NCI-H345 (cell line): ENCODE measurements at places on chromosomes 4 and X.
A peak's percentile ranks its signal among the peaks of the same experiment; 100 is the strongest.

- no peak for DNase-seq
Measured at GRCh38 chr4:83071116-83071515, 36.1 kb downstream of the COPS4 start.

GRCh38 chr4:47704693-47705325, 133.1 kb downstream of the CORIN start:
- DNase-seq: peak; percentile 71

DNA sequence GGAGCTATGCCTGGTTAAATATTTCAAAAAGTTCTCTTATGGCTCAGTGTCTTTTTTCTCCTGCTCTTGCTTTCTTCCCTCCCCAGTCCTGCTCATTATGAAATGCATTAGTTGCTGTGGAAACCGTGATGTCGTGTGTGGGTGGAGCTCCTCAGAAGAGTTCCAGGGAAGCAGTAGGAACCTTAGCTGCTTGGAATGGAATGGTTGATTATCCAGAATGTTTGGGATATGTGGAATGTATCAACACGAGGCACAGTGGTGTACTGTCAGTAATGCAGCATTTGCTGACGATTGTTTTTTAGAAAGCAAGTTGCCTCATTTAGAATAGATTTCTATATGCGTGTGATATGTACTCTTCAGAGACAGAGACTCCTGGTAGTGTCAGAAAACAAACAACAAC, 333.2 kb downstream of the ARHGAP10 start:
- no peak for DNase-seq

DNA sequence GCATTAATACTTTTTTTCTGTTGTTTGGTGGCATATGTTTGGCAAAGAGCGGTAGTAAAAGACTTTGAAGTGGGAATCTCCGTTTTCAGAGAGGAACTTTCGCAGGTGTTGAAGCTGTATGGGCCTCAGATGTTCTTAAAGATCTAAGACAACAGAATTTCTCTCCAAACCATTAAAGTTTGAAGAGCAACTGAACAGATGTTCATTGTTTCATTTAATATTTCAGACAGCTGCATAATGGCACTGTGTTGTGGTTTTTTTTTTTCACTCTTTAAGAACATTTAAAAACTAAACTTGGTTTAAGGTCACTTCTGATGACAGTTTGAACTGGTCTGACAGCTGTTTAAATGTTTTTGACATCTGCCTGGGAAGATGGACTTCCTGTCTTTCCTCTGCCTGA, 882.7 kb upstream of the PCDH10 start:
- DNase-seq: no peak

GRCh38 chr4:139018971-139019758, 3.6 kb downstream of the NOCT start:
- DNase-seq: no peak

DNA sequence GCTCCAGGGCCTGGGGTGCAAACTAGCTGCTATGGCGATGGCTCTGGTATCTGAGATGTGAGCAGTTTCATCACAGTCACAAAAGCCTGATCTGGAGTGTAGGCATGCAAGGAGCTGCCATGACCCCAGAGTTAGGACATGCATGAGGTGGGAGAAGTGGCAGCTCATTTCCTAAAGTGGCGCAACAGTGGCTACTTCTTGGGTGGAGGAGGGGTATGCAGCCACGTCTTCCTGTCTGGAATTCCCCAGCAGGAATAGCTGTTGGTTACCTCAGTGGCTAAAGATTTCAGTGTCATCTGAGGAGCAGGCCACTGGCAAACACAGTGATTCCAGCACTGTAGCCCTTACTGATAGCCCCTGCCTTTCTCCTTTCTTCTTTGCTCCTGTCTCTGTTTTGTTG, 1382.5 kb downstream of the C4orf33 start:
- DNase-seq: no peak

- DNase-seq: no peak
Measured at GRCh38 chrX:46310815-46311497, 234.3 kb downstream of the ZNF674 start.

- no peak for DNase-seq
Measured at GRCh38 chr4:55014876-55015275, 110.5 kb downstream of the KDR start.

GRCh38 chr4:21226637-21227538, 526.6 kb downstream of the PACRGL start:
- DNase-seq: no peak

DNA sequence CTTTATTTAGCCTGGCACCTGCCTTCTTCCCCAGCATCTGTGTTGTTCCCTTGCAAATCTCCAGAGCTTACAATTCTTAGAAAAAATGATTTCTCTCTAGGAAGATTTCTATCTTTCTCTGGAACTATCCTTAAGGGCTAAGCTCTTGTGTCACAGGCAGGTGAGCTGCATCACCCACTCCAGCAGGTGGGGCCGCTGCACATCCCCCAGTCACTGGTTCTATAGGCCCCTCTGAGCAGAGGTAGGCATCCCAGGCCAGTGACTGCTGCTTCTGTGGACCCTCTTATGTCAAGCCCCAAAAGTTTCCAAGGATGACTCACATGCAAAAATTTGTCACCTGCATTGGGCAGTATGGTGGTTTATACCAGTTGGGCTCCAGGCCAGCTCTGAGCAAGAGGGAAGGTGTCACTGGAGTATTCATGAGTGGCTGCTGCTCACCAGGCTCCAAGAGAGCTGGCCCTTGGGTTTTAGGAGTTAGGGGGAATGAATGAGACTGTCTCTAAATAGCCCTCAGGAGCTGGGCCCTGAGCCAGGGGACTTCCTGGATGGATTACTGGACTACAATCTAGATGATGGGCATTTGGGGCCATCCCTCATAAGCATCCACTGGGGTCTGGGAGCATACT, 208.1 kb upstream of the EOLA2 start:
- DNase-seq: no peak

DNA sequence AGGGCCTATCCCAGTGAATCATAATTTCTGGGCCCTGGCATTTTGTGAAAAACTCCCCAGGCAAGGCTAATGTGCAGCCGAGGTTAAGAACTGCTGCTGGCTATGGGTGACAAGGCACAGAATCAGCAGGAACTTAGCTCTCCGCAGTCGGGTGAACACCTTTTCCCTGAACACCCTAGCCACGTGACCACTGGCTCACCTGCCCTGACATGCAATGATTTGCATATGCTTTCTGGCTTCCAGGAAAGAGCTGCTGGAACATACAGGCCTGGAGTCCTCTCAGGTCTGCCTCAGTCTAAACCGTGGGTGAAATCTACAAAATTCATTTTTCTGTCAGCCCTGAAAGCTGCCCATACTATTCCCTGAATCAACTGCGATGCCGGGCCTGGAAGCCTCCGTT, 56.6 kb downstream of the ZNF827 start:
- DNase-seq: peak; percentile 85

DNA sequence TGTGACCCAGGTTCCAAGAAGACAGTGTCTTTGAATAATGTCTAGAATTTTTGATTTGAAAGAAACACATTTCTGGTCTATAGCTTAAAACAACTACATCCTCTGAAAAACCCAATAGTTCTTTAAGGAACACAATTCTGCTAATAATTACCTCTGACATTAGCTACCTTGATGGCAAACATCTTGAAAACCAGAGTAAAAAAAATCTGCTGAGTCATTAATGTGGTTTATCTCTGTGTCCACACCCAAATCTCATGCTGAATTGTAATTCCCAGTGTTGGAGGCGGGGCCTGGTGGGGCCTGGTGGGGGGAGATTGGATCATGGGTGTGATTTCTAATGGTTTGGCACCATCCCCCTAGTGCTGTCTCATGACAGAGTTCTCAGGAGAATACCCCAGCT, 1233.8 kb downstream of the NLGN4X start:
- no peak for DNase-seq

GRCh38 chr4:82899374-82900065, 1.0 kb upstream of the THAP9 start:
- DNase-seq: no peak

GRCh38 chr4:68536375-68536774, 39.7 kb downstream of the UGT2B17 start:
- no peak for DNase-seq

DNA sequence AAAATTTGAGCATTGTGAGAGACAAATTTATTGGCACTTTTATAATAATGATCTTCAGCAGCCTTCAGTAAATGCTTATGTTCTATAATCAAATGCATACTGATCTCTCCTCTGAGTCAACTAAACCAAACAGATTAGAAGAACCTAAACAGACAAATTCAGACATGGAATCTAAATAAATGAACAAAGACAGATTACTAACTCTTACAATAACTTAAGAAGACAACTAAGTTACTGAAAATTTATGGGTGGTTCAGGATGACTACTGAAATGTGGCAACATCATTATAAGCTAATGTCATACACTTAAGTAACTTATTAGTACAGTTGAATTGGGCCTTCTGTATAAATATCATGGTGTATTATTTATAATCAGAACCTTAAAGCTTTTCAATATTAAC, 127.3 kb downstream of the NEK1 start:
- no peak for DNase-seq

- no peak for DNase-seq
Measured at GRCh38 chrX:38887222-38887621, 86.0 kb downstream of the MID1IP1 start.

DNA sequence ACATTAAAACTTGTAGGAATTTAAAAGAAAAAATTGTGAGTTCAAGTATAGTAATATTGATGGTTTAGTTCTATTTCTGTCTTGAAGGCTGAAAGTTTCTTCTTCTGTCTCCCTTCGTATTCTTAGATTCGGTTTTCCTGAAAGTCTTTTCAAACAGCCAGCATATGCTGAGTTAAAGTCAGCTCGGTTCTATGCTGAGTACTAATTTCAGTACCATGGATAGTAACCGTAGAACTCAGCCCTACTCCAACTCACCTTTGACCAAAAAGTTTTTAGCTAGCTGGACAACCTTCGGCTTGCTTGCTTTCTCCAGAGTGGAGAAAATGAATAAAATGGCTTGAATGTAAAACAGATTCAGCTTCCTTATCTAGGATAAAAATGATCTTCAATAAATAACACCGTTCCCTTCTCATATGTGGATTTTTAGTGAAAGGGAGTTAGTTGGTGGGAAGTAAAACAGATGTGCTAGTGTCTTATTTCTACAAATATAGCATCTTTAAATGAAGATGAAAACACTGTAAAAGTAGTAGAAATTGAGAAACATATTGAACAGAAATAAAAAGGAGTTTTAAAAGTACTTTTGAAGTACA, 5.2 kb downstream of the POU4F2 start:
- DNase-seq: no peak

DNA sequence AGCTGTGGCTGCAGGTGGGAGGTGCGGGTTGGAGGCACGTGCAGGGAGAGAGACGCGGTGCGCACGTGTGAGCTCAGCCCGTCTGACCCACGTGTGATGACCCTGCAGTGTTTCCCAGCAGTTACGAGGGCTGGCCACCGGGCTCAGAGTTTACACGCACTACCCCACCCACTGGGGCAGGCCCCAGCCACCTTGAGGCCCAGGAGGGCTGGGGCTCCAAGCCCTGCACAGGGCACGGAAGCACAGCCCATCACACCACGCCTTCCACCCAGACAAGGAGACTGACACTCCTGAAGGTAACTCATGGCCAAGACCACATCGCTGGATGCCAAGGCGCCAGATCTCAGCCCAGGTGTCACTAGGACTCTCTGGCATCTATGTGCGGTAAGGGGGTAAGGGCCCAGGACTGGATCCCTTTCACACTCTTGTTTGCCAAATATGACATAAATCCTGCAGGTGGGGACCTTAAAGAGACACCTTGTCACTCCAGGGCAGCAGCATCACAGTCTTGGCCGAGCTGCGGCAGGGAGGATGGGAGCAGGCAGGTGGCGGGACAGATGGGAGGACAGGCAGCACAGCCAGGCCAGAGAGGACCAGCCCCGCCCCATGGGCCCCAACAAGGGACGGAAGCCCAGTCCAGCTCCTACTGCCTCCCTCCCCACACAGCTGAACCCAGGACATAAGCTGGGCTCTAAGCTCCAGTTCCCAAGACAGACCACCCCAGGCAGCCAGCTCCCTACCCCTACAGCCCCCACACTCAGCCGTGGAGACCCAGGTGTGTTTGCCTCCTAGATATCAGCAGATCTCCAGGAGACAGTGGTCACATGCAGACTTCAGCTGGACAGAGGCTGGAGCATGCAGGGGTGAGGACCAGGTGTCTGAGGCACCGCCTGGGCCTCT, 56.8 kb downstream of the ZFYVE28 start:
- no peak for DNase-seq

- DNase-seq: no peak
Measured at GRCh38 chrX:131918839-131919238, 104.3 kb upstream of the STK26 start.

DNA sequence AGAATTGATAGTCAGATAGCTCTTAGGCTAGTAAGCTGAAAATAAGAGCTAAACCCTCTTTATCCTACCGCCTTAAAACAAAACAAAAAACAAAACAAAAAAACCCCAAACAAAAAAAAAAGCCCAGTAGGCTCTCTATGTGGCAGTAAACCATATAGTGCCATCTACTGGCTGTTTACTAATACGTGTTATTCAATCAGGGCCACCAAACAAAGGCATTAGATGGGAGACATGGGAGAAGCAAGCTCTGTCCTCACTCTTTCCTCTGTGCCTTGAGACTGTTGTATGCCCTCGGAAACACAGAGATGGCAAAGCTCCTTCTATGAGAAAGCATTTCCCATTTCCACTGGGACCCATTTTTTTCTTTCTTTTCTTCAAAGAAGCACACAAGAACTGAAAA, 148.8 kb upstream of the MID1 start:
- peak; percentile 69 for DNase-seq

GRCh38 chr4:112170451-112170993, 25.3 kb downstream of the FAM241A start:
- no peak for DNase-seq

DNA sequence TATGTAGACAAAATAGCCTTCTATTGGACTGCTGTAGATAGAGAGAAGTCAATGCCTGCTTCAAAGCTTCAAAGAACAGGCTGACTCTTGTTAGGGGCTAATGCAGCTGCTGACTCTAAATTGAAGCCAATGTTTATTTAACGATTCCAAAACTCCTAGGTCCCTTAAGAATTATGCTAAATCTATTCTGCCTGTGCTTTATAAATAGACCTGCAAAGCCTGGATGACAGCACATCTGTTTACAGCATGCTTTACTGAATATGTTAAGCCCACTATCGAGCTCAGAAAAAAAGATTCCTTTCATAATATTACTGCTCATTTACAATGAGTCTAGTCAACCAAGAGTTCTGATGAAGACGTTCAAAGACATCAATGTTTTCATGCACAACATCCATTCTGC, 54.8 kb upstream of the RBMXL3 start:
- no peak for DNase-seq

GRCh38 chr4:37767546-37767945, 58.9 kb upstream of the PGM2 start:
- peak; percentile 93 for DNase-seq

GRCh38 chr4:108219998-108220397, 51.3 kb upstream of the LEF1 start:
- no peak for DNase-seq

- no peak for DNase-seq
Measured at GRCh38 chr4:8461616-8462015, 21.0 kb downstream of the TRMT44 start.

DNA sequence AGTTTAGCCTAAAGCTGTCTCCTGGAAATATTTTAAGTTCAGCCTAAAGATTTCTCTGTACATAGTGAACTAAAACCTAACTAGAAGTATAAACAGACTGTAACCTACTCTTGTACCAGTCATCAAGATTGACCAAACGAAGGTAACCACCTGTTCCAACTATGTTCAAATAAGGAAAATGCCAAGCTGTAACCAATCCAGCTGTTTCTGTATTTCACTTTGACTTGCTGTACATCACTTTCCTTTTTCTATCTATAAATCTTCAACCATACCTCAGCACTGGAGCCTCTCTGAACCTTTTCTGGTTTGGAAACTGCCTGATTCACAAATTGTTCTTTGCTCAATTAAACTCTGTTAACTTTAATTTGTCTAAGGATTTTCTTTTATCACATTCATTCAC, 3.1 kb upstream of the CYSLTR1 start:
- DNase-seq: no peak
